ENCODE measurements at places on chromosomes 1 and 21.

DNA sequence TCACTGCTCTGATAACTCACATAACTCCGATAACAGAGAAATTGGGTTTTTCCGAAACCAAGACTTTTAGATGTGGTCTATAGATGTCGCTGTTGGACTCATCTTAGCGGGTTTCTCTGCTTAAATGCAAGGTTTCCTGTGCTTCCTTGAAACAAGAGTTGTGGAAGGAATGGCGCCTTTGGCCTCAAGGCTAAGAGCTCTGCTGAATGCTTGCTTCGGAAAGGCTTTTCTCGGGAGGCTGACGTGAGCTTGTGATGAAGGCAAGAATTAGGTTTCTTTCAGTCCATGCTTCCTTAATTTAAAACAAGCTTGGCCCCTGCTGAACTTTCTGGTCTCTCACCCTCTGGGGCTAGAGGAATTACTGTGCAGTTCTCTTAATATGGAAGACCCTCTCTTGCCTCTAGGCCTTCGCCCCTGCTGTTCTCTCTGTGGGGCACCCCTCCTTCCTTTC, 113.5 kb downstream of the MAP3K21 start:
- DNase-seq, result no peak

GRCh38 chr1:10170239-10170574, 40.2 kb upstream of the KIF1B start:
- DNase-seq, result peak; percentile 56

DNA sequence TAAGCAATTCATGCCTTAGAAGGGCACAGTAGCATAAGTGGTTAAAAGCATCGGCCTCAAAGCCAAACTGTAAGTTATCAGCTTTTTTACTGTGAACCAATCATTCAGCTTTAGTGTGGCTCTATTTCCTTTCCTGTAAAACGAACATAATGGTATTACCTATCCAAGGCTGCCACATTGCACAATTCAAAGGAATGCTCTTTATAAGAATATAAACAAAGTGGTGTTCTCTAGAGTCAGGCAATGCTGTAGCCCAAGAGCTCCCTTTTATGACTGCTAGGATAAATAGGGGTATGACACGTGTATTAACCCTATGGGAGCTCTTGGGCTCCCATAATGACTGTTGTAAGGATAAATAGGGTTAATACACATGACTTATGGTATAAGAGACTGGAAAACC, 25.4 kb downstream of the INTS7 start:
- DNase-seq, result no peak

DNA sequence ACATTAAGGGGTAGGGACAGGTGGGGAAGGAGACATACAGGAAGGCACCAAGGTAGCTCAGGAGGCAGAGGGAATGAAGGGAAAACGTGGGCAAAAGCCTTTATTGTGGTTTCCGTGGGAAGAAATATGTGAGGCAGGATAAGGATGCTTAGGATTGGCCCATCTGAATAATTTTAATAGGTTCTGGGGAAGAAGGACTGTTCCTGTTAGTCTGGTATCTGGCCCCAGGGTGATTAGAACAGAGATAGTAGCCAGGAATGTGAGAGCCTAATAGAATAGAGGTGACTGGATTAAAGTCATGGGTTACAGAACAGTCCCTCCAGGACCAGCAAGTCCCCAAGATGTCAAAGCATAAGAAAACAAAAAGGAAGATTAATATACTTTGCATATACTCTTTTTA, 545.2 kb upstream of the CAMK1G start:
- DNase-seq, result no peak

DNA sequence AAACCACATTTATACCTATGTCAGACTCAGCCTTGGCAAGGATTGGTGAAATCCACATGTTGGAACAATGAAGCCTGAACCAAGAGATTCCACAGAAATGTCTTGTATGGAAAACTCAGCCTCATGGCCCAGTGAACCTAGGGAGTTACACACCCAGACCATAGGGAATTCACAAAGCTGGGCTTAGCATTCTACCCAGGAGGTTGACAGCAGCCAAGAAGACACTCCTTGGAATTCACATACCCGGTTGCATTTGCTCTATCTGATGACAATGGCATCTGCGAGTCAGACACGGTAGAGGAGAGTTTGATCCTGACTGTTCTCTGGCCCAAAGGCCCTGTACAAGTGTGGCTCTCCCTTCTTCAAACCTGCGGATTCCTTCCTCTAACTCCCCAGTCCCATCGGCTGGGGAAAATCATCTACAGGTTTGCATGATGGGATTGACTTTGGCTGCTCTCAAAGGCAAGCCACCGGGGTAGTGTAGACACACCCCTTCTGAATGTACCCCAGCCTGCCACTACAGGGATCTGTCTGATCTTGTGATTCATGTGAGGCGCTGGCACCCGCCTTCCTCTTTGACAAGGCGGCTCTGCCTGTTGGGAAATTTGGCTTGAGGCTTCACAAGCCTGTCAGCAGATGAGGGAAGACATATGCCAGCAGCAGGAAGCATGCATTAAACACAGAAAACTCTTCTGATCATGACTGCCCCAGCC, 297.3 kb upstream of the KAZN start:
- no peak for DNase-seq

- no peak for DNase-seq
Observed at GRCh38 chr21:45333583-45334121, 46.0 kb upstream of the POFUT2 start.

GRCh38 chr1:97281962-97282361, 560.4 kb downstream of the PTBP2 start:
- DNase-seq, result no peak

DNA sequence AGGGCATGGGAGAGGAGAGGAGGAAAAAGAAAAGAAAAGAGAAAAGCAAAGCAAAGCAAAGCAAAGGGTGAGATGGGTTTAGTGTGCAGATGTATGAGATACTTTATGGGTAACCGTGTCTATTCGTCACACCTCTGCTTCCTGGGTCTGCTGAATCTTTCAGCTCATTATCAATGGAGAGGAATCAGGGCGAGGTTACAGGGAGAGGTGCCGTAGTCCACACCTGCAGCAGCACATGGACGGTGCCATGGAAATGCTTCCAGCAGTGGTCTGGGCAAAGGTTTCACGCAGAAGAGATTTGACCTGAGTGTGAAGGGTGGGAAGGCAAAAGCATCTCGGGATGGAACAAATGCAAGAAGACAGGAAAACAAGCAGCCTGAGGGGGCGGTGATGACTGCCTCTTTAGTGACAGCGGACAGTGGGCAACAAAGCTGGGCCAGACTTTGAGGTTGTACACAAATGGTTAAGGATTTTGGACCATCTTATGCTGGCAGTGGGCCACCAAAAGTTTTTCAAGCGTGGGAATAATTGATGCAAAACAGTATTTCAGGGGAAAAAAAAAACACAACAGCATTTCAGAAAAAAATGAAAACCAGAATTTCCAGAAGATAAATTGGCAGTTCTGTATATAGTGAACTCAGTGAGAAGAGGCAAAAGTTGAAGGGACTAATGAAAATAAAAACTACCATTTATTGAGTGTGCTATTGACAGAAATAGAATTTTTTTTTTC, 19.5 kb upstream of the SRP9 start:
- no peak for DNase-seq

GRCh38 chr1:43706598-43707189, 642 bp upstream of the ST3GAL3 start:
- no peak for DNase-seq

DNA sequence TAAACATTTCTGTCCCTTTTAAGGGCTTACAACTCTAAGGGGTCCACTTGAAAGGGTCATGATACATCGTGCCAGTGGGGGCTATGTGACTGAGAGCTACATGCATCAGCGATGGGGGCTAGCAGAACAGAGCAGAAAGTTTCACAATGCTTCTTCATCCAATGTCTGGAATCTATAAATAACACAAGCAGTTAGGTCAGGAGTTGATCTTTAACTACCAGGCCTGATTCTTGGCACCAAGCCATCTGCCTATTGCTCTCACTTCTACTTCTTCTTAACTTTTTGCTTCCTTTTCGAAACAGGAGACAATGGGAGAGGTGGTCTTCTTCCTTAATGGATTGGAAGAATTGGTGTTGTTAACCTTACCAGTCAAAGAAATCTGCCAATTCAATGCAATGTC, 410.0 kb downstream of the TGFB2 start:
- no peak for DNase-seq

DNA sequence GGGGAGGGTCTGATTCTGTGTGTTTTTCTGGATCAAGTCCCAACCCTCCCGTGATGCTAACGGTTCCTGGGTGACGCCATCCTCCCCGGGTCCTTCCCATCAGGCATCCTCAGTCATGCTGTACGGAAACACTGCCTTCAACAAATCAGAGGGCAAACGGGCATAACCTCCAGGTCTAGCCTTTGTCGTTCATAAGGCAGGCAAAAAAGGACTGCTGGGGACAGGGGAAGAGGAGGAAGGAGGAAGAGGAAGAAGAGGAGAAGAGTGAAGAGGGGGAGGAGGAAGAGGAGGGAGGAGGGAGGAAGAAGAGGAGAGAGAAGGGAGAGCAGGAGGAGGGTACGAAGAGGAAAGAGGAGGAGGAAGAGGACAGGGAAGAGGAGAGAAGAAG, 84.4 kb downstream of the ITPKB start:
- DNase-seq, result no peak

- DNase-seq, result no peak
Observed at GRCh38 chr1:76219366-76219818, 144.8 kb downstream of the ST6GALNAC3 start.

- no peak for DNase-seq
Observed at GRCh38 chr1:31666263-31666963, 21.7 kb upstream of the PEF1 start.

DNA sequence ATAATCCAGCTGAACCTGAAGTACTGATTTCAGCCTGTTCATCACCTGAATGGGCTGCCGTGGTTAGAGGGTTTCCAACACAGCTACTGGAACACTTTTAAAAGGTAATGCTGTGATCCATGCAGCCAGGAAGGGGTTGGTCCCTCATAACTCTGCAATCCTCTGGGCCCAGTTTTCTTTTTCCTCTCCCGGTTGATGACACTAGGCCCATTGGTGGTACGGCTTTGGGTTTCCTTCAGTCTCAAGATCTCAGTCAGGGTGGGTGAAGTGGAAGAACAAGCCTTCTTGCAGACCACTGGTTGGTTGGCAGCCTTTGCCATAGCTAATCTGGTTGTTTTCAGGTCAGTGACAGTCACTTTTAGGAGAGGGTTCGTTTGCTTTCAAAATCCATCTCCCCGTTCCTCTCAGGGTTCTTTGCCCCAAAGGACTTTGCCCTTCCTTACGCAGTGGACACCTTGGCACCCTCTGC, 502 bp upstream of the SLC35A3 start:
- peak; percentile 3 for DNase-seq

DNA sequence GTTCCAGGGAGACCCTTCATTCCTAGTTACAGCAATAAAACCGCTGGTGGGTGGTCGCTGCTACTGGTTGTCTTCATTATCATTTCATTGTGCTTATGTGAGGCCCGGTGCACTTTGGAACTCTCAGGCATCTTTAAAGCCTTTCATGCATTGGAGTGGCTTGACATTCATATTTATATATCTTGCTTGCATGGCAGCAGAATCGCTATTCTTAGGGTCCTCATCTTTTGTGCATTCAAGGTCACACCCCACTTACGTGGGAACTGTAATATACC, 110.1 kb downstream of the ZBTB18 start:
- no peak for DNase-seq

GRCh38 chr1:22562584-22563583, at the start of gene EPHA8:
EPHA8 (plus strand) TSS chr1:22563489; CDS start chr1:22563636, 147 bp downstream.
- DNase-seq, result no peak

DNA sequence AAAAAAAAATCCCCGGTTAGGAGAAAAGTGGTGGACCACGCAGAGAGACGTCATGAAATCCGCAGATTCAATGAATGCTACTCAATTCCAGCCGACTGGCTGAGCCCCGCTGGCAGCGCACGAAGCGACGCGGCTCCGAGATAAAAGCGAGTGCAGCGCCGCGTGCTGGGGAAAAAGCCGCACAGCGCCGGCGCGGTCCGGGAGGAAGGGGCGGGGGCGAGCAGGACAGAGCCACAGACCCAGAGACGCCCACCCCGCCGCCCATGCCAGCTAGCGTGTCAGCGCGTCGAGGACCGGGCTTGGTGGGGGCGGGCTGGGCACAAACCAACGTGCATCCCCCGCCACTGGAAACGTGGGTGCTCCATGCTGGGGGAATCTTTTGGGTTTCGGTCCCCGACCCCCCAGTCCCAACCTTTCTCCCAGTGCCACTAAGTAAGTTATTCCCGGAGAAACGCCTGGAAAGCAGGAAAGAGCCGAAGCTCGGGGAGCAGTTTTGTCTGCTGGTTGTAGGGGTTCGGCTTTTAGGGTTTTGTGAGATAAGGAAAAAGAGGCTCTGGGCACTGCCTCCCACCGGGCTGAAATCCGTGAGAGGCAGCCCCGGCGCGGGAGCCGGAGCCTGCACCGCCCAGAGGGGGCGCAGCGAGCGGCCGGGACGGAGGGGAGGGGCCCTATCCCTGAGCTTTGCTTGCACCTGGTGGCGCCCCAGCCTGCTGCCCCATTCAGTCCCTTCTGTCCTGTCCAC, at the start of gene KCNJ6:
TSS of gene KCNJ6 (minus strand) at position 148 of the 742 bp plus-strand sequence. CDS start 75,775 bp downstream, outside the sequence.
- no peak for DNase-seq

DNA sequence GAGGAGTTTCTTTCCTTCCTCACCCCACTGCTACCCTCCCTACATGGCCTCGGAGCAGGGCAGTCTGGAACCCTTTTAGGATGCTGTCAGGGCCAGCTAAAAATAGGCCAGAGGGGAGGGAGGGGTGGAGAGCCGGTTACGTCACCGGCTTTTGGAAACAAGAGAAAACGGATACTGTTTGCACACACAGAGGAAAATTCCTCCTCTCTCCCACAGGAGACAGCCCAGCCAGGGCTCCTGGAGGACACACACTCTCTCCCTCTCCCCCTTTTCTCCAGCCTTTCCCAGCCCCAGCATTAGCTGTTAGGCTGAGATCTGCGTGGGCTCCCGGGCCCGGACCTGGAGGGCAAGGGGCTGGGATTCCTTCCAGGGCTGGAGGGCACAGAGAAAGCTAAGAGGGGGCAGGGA, 20.0 kb upstream of the ALDH4A1 start:
- no peak for DNase-seq

GRCh38 chr21:31731056-31731856, 662 bp downstream of the SCAF4 start:
- no peak for DNase-seq

DNA sequence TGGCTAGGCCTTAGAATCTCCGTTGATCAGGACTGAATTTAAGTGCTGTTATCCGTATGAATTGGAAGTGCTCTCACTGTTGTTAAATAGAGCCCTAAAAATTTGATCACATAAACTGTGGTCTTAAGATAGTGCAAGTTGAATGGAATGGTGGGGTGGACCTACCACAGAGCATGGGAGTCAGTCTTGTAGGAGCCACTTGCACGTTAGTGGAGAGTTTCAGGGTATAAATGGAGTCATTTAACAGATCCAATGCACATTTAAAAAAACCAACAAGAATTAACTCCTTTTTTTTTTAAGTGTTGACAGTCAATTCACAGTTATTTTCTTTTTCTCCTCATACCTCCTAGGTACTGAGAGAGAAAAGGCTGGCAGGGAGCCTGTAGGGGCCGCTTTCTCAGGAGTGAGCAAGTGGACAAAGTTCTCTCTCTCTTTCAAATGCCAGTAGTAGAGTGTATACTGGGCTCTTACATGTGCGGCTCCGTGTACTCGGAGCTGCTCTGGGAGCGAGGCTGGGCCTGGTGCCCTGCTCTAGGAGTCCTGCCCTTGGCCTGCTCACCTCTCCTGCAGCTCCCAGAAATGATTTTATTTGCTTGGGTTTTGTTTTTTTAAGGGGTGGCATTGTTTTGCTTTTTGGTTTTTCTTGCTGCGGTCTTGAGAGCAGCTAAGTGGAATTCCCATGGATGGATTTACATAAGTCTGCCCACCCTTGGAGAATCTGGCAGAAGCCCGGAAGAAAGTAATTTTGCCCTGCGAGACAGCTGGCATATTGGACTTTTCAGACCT, 91.3 kb downstream of the ATP5PO start:
- DNase-seq, result no peak

- no peak for DNase-seq
Observed at GRCh38 chr1:170001266-170001665, 73.2 kb downstream of the KIFAP3 start.

GRCh38 chr1:42482635-42483153, 19.6 kb downstream of the CCDC30 start:
- peak; percentile 8 for DNase-seq

All from GM12864 (cell line).